Renal cortex interstitium (tissue), 15 donors: ENCODE measurements at places on chromosomes 2 and 18. TPM values are rescaled to one million over a fixed set of nuclear protein-coding genes. Genes with fewer than 3 reads are reported as not detected.

DNA sequence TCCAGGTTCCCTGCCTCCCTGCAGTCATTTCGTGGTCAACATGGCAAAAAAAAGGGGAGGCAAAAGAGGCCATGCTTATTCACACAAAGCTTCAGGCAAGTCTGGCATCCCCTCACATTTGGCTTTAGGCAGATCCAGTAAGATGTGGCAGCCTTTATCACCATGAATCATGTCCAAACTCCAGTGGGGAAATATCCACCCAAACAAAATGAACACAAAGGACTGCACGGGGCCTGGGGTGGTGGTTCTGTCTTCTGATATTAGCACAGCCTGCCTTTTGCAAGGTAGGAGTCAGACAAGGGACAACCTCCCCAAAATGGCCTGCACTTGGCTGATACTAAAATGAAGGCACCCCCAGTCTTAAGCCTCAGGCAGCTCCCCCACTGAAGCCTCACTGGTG is 129.9 kb downstream of the ZBTB7C start:
- DNase-seq, result no peak

GRCh38 chr2:795531-796041 is 118.4 kb upstream of the TMEM18 start:
- DNase-seq, result peak; percentile 36

- peak; percentile 31 for DNase-seq
These were observed 90.5 kb downstream of the MSH2 start for GRCh38 chr2:47493317-47494035.

The VSNL1 gene
- polyA plus RNA-seq, result 5.2 TPM

The ZAP70 gene
- polyA plus RNA-seq, result 2.4 TPM

The LAMA1 gene
- polyA plus RNA-seq, result 88.1 TPM

The BMP10 gene
- polyA plus RNA-seq, result not detected

The CEBPZOS gene
- polyA plus RNA-seq, result 52.4 TPM

The CDCA7 gene
- 31.4 TPM for polyA plus RNA-seq

The FLACC1 gene
- 2.4 TPM for polyA plus RNA-seq
